ENCODE measurements at places on chromosomes 2 and 18.

DNA sequence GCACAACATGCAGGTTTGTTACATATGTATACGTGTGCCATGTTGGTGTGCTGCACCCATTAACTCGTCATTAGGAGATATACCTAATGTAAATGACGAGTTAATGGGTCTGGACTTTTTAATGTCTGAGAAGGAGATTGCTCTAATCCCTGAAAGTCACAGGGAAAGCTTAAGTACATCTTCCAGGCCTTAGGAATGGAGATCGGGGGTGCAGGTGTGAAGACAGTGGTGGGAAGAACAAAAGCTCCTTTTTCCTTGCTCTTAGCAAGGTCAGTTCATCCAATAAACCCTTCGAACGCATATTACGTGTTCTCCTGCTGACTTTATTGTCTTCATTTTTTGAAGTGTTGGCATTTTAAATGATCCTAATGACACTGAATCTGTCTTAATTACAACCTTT is 50.8 kb upstream of the LAMA1 start:
- DNase-seq, result no peak

- peak; percentile 13 for DNase-seq
Observed at GRCh38 chr2:215528555-215528954, 92.7 kb upstream of the FN1 start.

DNA sequence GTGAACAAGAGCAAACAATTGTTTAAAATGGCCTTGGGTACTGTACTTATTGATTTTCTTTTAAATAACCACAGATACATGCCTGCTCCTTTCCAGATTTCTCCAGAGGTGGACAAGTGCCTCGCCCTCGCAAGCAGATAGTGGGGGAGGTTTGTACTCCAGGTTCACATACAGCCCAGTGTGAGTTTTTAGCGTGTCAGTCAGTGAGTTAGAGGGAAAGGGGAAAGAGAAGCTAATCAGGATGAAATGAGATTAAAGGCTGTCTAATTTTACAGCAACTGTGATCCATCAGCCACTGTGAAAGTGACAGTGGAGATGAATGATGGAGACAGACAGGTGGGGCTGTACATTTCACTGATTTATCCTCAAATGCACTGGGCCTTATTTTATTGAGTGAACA is 74.7 kb downstream of the KLHL14 start:
- no peak for DNase-seq

GRCh38 chr2:102703748-102704147 is 58.1 kb upstream of the TMEM182 start:
- DNase-seq, result no peak
